ENCODE measurements at places on chromosomes 4 and X.
A peak's percentile ranks its signal among the peaks of the same experiment; 100 is the strongest.

- DNase-seq = peak; percentile 56
These were observed 88.4 kb downstream of the FRMPD3 start for GRCh38 chrX:107537815-107538214.

- no peak for DNase-seq
These were observed 132.8 kb downstream of the DTHD1 start for GRCh38 chr4:36414248-36414647.

GRCh38 chr4:147494301-147494700 is 13.4 kb downstream of the EDNRA start:
- DNase-seq = no peak

GRCh38 chrX:40068048-40068447 is 29.7 kb downstream of the BCOR start:
- DNase-seq = peak; percentile 31

- no peak for DNase-seq
These were observed 10.1 kb upstream of the FGFR3 start for GRCh38 chr4:1783015-1783414.

DNA sequence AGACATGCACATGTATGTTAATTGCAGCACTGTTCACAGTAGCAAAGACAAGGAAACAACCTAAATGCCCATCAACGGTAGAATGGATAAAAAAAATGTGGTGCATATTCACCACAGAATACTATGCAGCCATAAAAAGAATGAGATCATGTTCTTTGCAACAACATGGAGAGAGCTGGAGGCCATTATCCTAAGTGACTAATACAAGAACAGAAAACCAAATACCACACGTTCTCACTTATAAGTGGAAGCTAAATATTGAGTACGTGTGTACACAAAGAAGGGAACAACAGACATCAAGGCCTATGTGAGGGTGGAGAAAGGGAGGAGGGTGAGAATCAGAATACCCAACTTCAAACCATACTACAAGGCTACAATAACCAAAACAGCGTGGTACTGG is 17.4 kb upstream of the LNX1 start:
- no peak for DNase-seq

DNA sequence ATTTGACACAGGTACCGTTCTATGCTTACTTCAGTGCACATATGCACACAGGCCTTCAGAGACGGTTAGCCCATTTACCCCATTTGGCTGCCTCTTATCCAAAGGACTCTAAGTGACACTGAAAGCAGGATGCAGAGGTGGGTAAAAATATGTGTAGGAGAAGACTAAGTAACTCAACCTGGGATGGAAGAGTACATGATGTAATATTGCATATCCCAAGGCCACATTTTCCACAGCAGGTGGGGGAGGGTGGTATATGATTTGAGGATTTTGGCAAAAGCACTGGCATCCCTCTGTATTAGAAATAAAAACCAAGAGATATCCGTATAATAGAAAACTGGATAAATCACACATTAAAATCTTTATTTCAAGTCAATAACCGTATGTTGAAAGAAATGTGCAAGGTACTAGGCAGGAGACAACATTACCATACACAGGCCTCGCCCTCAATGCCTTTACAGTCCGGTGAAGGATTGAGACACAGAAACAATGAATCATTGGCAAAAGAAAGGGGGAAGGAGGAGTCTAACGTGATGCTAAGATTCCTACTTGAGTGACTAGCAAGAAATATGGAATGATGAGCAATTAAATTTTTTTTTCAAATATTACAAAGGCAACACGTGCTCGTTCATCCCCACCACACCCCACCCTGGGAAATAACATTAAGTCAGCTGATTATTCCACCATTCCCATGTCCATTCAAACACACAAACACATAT is 161.0 kb upstream of the RASGEF1B start:
- no peak for DNase-seq

GRCh38 chr4:173415092-173415491 is 16.2 kb upstream of the SCRG1 start:
- no peak for DNase-seq
